OCI-M1 (cell line): ENCODE measurements at places on chromosomes 3 and 15.

- DNase-seq: no peak
These were observed 25.9 kb downstream of the SERP1 start for GRCh38 chr3:150520408-150520807.

GRCh38 chr3:52433328-52433995 is 11.4 kb downstream of the SEMA3G start:
- no peak for DNase-seq

- DNase-seq: peak; percentile 17
These were observed 85.9 kb downstream of the FAIM start for GRCh38 chr3:138694287-138695007.

- no peak for DNase-seq
These were observed 58.6 kb upstream of the TJP1 start for GRCh38 chr15:29880886-29881285.

GRCh38 chr3:183195266-183195665 is 32.7 kb upstream of the LAMP3 start:
- no peak for DNase-seq

GRCh38 chr15:60047701-60048100 is 43.6 kb downstream of the FOXB1 start:
- no peak for DNase-seq

GRCh38 chr3:175518459-175518858 is 659.3 kb downstream of the NAALADL2 start:
- no peak for DNase-seq

DNA sequence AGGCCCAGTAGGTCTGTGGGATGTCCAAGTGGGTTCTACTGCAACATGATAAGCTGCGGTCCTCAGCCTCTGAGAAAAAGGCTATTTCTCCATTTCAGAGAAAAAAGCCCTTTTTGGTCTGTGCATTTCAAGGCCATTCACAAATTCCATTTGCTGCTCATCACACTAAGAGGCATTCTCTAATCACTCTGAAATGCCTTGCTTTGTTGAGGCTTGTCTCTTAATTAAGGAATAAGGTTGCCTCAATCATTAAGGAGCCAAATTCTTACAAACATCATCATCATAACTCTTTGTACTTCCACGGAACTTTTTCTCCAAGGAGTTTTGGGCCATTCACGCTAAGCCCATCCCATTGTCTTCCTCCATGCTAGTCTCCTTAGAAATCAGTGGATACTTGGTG is 74.4 kb downstream of the BOC start:
- no peak for DNase-seq

DNA sequence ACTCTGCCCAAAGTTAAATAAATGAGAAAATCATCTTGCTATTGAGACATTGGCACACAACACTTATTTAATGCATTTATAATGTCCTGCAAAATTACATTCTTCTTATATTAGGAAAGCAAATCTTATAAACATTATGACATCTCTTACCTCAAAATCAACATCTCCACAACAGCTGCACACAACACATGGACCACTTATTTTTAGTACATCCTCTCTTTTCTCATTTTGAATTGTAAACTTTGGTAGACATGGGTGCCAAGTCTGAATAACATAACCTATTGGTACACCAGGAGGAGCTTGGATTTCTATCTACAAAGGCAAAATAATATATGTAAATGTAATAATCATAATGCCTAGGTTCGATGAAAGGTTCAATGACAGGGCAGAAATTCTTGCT is 23.0 kb downstream of the PLSCR1 start:
- DNase-seq: no peak

DNA sequence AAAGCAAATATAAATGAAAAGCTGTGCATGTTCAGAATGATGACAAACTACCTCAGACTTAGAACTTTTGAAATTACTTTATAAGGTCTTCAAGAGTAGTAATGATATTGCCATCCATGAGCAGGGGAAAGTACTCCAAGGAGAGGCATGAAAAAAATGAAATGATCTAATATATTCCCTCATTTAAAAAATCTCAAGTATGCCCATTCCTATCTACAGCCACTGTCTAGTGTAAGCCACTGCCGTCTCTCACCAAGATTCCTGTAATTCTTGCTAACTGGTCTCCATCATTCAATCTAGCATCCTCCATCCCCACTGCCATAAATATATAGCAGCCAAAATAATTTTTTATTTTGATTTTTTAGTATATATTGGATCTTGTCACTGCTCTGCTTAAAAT is 258.8 kb downstream of the PLOD2 start:
- no peak for DNase-seq

GRCh38 chr3:66588340-66588847 is 87.6 kb upstream of the LRIG1 start:
- no peak for DNase-seq

DNA sequence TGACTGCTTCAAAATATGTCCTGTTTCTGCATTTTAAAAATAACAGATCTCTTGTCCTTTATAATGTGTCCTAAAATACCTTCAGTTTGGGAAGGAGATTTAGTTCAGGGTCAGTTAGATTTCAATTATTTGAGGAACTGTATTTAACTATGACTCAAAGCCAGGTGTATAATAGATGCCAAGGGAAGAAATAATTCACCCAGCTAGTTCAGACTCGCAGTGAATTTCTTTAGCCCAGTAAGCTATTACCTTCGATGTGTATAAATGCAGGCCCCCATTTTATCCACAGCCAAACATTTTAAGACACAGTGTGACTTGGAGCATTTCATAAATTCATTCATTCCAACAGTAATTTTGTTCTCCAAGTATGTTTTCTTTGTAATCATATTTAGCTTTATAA is 458.0 kb downstream of the ZNF385D start:
- DNase-seq: no peak

- no peak for DNase-seq
These were observed 40.4 kb upstream of the PRICKLE2 start for GRCh38 chr3:64265646-64266045.

GRCh38 chr15:78228356-78228996 is 5.9 kb downstream of the ACSBG1 start:
- DNase-seq: no peak

DNA sequence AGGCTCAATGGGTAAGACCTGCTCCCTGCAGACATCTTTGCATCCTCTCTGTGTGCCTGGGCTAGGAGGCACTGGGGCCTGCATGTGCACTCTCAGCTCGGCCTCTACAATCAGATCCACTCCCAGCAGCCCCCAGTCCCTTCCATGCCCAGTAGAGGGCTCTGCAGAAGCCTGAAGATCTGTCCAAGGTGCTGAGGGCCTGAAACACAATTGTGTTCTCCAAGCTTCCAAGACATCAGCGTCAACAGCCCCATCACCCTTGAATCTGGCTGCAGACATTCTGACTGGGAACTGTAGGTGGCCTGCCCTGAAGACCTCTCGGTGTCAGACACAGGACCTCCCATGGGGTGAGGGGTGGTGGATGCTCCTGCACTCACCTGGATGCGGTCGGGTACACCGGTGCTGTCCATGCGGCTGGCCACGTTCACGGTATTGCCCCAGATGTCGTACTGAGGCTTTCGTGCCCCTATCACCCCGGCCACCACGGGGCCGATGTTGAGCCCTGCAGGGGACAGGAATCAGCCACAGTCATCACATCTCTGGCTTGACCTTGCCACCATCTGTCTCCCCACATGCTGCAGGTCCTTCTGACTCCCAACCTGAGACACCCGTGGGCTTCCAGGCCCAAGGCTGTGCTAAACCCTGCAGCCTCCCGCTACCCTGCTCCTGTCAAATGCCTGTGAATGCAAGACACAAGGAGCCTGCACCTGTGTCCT is 84.7 kb downstream of the SEC22A start:
- DNase-seq: peak; percentile 80

DNA sequence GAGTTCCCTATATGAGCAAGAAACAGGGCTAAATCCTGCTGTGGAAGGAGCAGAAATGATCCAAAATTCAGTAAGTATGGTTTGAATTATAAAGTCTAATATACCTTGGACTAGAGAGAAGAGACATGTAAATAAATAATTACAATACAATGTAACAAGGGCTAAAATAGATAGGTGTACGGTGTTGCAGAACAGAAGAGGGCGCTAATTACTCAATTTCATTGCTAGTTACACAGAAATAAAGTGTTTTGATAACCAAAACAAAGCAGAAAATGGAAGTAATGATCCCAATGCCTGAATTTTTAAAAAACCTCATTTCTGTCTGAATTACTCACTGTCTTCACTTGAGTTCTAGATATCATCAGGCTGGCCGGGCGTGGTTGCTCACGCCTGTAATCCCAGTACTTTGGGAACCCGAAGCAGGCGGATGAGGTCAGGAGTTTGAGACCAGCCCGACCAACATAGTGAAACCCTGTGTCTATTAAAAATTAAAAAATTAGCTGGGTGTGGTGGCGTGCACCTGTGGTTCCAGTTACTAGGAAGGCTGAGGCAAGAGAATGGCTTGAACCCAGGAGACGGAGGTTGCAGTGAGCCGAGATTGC is 8.3 kb upstream of the PLCH1 start:
- DNase-seq: peak; percentile 70

- peak; percentile 69 for DNase-seq
These were observed 178.4 kb upstream of the CDIN1 start for GRCh38 chr15:36400936-36401585.

- peak; percentile 69 for DNase-seq
These were observed 63.4 kb downstream of the SNRK start for GRCh38 chr3:43349716-43350115.

DNA sequence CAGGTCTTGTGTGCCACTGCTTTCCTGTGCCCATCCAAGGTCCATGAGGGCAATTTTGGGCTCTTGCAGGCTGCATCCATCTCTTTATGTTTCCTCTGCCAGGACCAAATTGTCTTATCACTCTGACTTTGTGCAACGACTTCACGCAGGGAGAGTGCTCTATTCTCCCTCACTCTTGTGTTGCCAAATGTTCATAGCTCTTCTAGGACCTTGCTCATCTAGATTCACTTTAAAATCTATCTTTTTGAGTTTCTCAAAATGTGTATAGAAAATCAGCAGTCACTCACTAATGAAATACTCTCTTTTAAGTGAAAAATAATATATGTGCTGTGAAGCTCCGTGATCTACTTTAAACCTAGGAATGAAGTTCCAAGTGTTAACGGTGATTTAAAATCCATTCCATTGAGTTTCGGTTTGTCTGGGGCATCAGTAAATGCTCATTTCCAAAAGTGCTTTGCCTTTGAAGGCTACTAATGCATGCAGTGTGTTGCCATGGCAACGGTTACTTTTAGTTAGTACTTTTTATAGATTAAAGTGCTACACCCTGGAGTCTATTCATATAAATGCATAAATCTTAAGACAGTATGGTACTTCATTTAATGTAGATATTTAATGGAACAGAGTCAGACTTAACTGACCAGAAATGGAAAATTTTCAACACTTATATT is 46.6 kb upstream of the GOLGA8J start:
- no peak for DNase-seq

- no peak for DNase-seq
These were observed 221.2 kb downstream of the SNRPN start for GRCh38 chr15:25175789-25176615.

- DNase-seq: no peak
These were observed 363.4 kb downstream of the LRTM1 start for GRCh38 chr3:54564374-54564925.

GRCh38 chr15:40313531-40314398 is 6.0 kb upstream of the PLCB2 start:
- DNase-seq: peak; percentile 34
